ENCODE measurements at places on chromosomes 13 and 19.

GRCh38 chr13:44465318-44465717, 91.7 kb downstream of the SERP2 start:
- no peak for DNase-seq

GRCh38 chr13:23466144-23467002, 32.9 kb upstream of the SACS start:
- peak; percentile 17 for DNase-seq

DNA sequence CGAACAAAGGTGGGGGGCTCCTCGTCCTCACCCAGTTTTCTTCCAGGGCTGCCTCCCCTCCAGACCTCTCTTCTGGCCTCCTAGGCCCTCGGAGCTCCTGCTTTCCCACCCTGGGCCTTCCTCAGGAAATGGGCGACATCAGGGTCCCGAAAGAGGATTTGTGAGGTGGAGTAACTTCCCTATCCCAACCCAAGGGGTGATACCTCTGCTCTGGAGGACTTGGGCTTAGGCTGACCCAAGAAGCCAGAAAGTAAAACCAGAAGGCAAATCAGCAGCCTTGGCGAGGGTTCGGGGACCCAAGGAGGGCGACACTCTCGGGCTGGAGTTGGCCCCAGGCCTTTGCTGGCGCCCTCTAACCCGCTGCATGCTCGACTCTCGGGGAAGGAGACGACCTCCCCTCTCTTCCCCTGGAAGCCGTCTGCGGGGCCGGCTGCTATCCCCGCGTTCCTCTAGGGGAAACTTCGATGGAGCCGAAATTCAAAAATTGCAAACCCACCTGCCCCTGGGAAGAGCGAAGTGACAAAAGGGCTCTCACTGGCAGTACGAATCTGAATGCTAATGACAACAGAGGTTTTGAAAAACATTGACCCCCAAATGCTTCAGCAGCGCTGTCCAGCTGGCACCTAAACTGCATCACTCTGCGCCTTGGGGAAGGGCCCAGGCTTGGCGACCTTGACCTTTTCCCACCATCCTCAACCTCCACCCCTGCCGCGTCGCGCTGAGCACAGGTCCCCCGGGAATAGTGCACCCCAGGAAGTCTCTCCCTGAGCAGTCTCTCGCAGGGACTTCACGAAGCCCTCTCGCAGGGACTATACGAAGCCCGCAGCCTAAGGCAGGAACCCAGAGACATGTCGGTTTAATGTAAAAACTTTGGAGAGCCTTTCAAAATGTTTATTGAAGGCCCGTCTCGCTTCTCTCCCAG, 2.4 kb downstream of the PDX1 start:
- DNase-seq: no peak

- no peak for DNase-seq
These were observed 36.2 kb downstream of the RFX2 start for GRCh38 chr19:6073858-6074708.

GRCh38 chr19:11942008-11942842, 17.3 kb downstream of the ZNF700 start:
- DNase-seq: no peak

- DNase-seq: no peak
These were observed 5.1 kb downstream of the NOTCH3 start for GRCh38 chr19:15195371-15196334.

DNA sequence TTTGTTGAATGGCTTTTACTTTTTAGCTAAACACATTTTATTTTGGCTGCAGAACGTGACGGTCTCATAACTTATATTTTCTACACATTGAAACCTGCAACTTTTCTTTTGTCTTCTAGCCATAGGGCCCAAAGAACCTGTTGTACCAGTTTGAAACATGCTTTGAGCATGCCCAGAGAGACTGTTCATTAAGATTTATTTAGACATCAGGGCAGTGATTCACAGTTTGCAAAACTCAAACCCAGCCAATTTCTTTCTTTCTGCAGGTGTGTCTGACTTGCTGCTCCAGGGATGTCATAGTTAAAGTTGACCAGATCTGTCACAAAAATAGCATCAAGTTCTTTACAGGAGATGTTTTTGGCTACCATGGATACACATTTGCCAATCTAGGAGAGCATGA, 22.0 kb downstream of the SAE1 start:
- DNase-seq: no peak

DNA sequence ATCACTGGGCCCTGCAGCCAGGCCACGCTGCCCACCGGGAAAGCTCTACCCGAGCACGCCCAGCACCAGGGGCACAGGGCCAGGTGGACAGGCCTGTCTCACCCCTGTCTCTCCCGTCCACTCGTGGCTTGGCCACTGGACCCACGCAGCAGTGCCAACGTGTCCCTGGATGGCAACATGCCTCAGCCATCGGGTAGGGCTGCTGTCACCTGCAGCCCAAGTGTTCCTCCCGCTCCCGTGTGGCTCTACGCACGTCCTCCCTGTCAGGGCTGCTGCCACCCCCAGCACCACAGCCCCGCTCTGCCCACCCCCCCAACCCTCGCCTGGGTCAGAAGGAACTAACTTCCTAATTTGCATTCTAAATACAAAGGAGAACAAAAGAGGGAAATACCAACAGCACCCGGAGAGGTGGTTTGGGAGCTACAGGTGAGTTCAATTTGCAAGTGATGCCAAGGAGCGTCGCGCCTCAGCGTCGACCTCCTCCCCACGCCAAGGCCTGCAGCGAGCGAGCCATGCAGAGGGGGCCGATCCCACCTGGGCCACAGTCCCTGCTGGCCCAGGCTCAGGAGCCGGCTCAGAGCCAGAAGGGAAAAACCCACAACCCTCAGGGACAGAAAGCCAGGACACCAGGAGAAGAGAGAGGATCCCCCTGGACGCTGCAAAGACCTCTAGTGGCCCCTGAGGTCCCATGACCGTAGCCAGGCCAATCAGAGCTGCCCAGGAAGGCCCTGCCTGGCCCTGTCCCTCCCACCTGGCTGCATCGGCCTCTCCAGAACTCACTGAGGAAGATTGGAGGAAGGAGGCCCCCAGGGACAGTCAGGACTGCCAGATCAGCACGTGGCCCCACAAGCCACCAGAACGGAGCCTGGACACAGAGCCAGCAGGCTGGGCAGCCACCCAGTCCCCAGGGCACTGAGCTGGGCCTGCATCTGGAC, 128.4 kb upstream of the SPACA7 start:
- no peak for DNase-seq

GRCh38 chr13:84413016-84413415, 530.7 kb upstream of the SLITRK1 start:
- no peak for DNase-seq

DNA sequence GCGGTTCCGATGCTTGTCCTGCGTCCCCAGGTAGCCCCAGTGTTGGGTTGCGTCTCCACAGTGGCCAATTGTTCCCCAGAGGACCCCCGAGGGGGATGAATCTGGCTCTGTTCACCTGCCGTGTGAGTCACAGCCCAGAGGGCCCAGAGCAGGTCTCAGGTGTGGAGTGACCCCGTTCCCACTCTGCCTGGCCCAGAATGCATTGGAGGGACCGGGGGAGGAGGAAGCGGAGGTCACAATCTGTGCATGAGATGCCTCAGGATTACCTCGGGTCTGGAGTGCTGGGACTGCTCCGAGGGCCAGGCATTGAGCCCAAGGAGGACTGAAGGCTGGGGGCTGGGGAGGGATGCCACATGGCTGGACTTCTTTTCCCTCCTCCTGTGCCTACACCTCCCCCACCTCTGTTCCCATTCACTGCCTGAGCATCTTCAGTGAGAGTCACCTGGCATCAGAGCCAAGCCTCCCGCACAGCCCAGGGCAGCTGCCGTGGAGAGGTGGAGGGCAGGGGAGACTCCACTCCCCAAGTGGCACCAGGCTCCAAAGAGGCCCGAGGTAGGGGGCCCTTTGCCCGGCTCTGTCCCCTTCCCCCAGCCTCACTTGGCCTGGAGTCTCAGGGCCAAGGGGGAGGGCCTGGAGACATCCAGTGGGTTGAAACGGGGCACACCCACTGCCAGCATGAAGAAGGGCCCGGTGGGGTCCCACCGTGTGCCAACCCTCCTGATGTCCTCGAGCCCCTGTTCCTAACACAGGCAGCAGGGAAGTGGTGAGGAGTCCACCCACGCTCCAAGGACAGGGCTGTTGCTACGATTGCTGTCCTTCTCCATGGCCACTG, 81.1 kb downstream of the CHST8 start:
- no peak for DNase-seq

DNA sequence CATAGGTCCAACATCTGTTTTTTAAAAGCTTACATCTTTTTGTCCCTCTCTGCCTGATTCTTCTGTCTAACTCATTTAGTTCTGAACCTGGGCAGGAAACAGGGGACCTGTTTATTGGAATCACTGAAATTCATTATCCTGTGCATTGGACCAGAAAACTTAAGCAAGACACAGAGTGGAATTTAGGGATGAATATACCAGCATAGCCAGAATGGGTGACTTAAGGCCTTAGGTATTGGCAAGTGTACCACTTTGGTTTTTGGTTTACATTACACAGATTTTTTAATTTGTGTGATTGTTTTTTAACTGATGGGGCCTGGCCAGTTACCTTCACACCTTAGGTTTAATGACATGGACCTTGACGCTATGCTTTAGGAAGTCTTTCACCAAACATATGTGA, 232.5 kb downstream of the GPC5 start:
- no peak for DNase-seq

GRCh38 chr19:18002347-18002850, 5.6 kb upstream of the ARRDC2 start:
- DNase-seq: no peak

DNA sequence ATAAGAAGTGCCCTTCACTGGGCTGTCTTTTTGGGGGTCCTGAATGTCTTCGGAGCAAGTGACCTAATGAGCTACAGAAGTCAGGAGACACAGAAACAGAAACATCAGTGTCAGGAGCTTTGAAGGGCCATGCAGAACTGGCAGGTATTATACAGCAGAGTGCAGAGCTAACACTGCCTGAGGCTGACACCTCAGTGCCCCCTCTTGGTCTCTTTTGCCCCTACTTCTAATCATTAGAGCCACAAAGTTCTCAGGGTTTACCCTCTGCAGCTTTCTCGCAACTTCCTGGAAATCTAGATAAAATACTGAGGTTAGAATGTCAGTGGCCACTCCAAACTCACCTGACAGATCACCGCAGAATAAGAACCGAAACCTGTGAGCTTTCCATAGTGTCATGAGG, 172.7 kb downstream of the B3GLCT start:
- no peak for DNase-seq

GRCh38 chr13:68506888-68507551, 1276.9 kb upstream of the PCDH9 start:
- DNase-seq: no peak

DNA sequence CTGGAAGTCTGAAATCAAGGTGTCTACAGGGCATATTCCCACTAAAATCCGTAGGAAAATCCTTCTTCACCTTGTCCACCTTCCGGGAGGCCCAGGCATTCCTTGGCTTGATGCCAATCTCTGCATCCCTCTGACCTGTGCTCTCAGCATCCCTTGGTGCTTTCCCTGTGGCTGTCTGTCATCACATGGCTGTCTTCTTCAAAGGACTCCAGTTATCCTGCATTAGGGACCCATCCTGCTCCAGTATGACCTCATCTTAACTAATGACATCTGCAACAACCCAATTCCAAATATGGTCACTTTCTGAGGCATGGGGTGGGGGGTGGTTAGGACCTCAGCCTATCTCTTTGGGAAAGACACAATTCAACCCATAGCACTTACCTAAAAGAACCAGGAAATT, 423.8 kb downstream of the IRS2 start:
- no peak for DNase-seq

DNA sequence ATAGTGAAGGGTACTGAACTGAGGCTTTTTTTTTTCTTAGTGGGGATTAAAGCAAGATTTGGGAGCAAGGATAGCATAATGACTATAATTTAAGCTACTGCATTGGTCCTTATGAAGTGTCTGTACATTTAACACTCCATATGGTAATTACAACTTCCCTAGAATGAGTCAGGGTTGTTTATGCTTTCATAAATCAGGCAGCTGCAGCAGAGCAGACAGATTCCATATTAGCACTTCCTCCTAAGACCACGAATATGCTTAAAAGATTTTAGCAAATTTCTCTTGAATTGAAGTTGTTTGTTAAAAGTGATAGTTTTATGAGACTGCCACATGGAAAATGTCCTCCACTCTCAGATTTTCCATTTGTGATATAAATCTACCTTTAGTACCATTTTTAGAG, 401.1 kb upstream of the SPRY2 start:
- DNase-seq: no peak

DNA sequence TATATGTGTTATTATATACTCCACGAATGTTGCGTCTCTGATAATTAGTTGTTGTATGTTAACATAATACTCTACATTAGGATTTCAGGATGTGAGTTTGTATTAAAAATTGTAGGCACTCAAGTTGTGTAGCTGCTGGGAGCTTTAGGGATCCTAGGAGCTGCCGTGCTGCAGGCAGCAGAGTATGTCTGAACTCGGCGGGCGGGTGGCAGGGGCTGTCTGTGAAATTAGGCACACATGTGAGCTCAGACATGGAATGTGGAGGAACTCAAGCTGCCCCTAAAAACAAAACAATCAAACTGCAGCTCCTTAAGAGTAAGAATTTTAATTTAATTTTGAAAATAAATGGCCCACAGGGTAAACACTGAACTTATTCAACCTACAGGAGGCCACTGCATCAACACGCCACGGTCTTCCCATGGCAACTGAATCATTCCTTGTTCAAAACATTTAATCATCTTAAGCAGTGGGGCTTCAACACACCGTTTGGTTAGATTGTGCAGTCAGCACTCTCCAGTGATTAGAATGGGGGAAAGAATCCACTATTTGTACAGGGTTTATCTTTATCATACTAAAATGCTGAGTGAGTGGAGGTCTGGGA, 22.7 kb downstream of the SERTM1 start:
- no peak for DNase-seq

GRCh38 chr19:50708179-50708879, 11.3 kb downstream of the SHANK1 start:
- no peak for DNase-seq

GRCh38 chr19:53372196-53372595, 6.7 kb downstream of the ZNF525 start:
- no peak for DNase-seq

- DNase-seq: no peak
These were observed 679 bp downstream of the ZNF471 start for GRCh38 chr19:56508290-56508778.

GRCh38 chr13:51153527-51153926, 42.5 kb upstream of the C13orf42 start:
- no peak for DNase-seq

DNA sequence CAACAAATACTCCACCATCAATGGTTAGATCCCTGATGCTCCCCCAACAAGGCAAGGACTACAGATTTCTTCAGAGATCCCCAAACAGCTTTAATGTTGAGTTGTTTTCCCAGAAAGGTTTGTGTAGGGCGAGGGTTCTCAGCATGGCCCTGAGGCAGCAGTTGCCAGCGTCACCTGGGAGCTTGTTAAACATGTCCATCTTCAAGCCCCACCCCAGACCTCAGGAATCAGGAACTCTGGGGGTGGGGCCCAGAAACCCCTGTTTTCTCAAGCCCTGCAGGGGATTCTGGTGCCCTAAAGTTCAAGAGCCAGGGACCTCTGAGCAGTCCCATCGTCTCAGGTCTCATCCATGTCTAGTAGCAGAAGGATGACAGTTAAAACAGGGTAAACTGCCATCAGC, 9.6 kb downstream of the EFNB2 start:
- no peak for DNase-seq
